Activated CD4-positive, alpha-beta memory T cell treated with anti-CD3 and anti-CD28 coated beads, Interleukin-2, amount 10 ng/mL, durations not matched to agents 7 days and 5 days (primary cell): ENCODE measurements at places on chromosomes 1 and 21. TPM values are rescaled to one million over a fixed set of nuclear protein-coding genes. Genes with fewer than 3 reads are reported as not detected.

DNA sequence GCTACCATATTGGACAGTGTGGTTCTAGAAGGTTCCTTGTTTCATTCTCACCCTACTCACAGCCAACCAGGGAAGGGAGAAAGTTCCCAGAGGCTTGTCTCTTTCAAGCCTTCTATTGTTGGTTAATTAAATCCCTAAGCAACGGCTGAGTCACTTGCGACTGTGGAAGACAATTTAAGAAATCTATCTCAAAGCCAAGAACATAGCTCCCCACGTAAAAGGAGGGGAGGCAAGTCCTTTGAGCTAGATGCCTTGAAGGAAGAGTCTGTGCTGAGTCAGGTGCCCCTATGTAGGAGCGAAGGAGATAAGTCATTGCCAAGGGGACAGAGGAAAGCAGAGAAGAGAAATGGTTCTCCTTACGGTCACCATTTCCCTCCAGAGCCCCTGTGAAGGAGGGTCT, 79.4 kb upstream of the PPP2R5A start:
- H3K4me3 ChIP-seq: no peak overlapping the region
- peaks cover 9% of the 10 kb centered on the region for H3K27me3 ChIP-seq
- DNase-seq: no peak
- H3K36me3 ChIP-seq: no peaks in the 10 kb centered on the region
- H3K27ac ChIP-seq: no peak overlapping the region

GRCh38 chr1:7299994-7300393, 471.1 kb upstream of the VAMP3 start:
- H3K27me3 ChIP-seq: peaks cover 16% of the 10 kb centered on the region
- no peaks in the 10 kb centered on the region for H3K36me3 ChIP-seq
- H3K4me3 ChIP-seq: no peak overlapping the region
- no peak overlapping the region for H3K27ac ChIP-seq
- H3K4me1 ChIP-seq: no peaks in the 10 kb centered on the region
- DNase-seq: no peak

- H3K4me1 ChIP-seq: no peaks in the 10 kb centered on the region
- no peak overlapping the region for H3K27ac ChIP-seq
- no peak overlapping the region for H3K4me3 ChIP-seq
- peaks cover 20% of the 10 kb centered on the region for H3K36me3 ChIP-seq
These were observed 103.2 kb downstream of the ATF6 start for GRCh38 chr1:161869291-161869690.

DNA sequence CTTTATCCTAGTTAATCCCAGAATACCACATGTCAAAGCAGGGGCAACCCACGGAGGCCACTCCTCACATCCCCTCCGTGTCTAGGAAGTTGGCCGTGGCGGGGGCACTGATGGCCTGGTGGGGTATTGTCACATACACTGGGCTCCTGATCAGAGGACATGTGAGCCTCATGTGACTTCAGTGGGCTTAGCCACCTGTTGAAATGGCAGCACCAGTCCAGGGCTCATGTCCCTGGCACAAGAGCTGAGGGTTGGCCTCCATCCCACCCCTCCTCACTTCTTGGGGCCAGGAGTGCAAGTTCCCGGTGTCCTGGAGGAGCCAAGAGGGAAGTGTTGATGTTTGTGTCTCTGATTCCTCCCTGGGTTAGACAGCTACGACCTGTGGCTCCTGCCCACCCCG, 313.4 kb downstream of the CAMTA1 start:
- no peak overlapping the region for H3K27ac ChIP-seq
- H3K4me1 ChIP-seq: no peaks in the 10 kb centered on the region
- H3K27me3 ChIP-seq: no peaks in the 10 kb centered on the region
- H3K4me3 ChIP-seq: no peak overlapping the region
- DNase-seq: no peak
- no peaks in the 10 kb centered on the region for H3K36me3 ChIP-seq

DNA sequence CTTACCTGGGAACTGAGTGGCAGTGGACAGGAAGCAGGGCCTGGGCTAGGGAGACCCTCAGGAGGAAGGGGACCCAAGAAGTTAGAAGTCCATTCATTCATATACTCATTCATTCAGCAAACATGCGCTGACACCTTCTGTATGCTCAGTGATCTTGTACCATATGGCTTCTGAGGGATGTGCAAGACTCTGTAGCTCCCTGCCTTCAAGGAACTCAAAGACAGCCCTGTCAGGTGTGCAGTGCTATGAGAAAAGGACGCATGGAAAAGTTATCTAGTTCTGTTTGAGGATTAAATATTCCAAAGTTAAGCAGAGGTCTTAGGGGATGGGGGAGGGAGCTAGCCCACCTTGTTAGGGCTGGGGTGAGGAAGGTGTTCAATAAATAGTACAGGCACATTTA, 12.5 kb downstream of the DMAP1 start:
- no peaks in the 10 kb centered on the region for H3K27me3 ChIP-seq
- H3K4me3 ChIP-seq: no peak overlapping the region
- peaks cover 1% of the 10 kb centered on the region for H3K36me3 ChIP-seq
- H3K4me1 ChIP-seq: peaks cover 2% of the 10 kb centered on the region
- no peak for DNase-seq

DNA sequence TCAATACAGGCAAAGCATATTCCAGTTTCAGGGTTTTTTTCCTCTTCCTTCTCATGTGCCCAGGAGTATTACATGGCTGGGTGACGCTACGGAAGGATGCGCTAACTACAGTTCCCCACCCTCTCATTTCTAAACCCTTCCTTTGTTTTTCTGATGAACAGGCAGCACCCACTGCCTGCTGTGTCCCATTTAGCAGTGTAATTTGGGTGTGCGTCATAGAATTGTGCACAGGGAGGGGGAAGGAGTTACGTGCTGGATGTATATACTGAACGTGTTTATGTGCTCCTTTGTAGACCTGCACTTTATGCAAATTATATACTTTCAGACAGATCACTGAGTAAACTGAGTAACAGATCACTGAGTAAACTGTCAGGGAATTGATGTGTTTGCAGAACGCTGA, 44.5 kb downstream of the ELAPOR1 start:
- H3K4me1 ChIP-seq: peaks cover 25% of the 10 kb centered on the region
- H3K36me3 ChIP-seq: no peaks in the 10 kb centered on the region
- no peak overlapping the region for H3K27ac ChIP-seq
- DNase-seq: no peak
- no peaks in the 10 kb centered on the region for H3K27me3 ChIP-seq

- no peak overlapping the region for H3K27ac ChIP-seq
- H3K36me3 ChIP-seq: peaks cover 72% of the 10 kb centered on the region
- H3K4me3 ChIP-seq: no peak overlapping the region
- H3K4me1 ChIP-seq: peaks cover 18% of the 10 kb centered on the region
- no peak for DNase-seq
These were observed 50.3 kb upstream of the DPH5 start for GRCh38 chr1:101075926-101076325.

GRCh38 chr1:204932573-204932909, 61.9 kb downstream of the NFASC start:
- H3K4me3 ChIP-seq: no peak overlapping the region
- no peak overlapping the region for H3K27ac ChIP-seq
- DNase-seq: no peak

DNA sequence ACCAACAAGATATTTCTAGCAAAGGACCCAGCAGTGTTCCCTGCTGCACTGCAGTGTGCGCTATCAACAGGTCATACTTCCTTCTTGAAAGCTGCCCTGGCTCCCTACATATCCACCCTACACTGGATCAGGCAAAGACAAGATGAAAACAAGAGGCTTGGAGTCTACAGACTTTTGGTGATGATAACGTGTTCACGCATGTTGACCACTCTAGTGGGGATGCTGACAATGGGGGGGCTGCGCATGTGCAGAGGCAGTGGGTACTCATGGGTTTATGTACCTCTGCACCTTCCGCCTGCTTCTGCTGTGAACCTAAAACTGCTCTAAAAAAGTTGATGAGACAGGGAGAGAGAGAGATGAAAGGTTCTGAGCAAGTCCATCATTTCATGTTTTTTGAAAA, 5.5 kb downstream of the ENO1 start:
- peak overlapping the region; percentile 99 for H3K4me3 ChIP-seq
- no peak for DNase-seq
- H3K4me1 ChIP-seq: peaks cover 77% of the 10 kb centered on the region
- peaks cover 96% of the 10 kb centered on the region for H3K36me3 ChIP-seq
- no peaks in the 10 kb centered on the region for H3K27me3 ChIP-seq

DNA sequence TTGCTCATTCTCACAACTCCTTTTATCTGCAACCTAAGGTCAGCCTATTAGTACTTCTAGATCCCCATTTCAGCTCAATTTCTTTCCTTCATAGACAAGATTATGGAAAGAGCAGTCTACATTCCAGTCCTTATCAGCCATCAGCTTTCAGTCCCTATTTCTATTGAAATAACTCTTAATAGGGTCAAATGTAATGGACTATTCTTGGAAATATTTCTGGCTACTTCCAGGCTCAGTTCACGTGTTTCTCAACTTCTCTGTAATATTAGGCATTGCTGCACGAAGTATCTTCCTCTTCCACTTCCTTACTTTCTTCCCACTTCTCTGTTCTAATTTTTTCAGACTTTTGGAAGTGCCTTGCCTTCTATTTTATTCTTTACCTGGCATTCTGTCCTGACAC, 232.9 kb upstream of the USP25 start:
- no peaks in the 10 kb centered on the region for H3K27me3 ChIP-seq
- H3K4me3 ChIP-seq: no peak overlapping the region
- H3K4me1 ChIP-seq: no peaks in the 10 kb centered on the region
- no peak for DNase-seq
- no peak overlapping the region for H3K27ac ChIP-seq
- H3K36me3 ChIP-seq: no peaks in the 10 kb centered on the region

- no peak for DNase-seq
- no peak overlapping the region for H3K4me3 ChIP-seq
- H3K27me3 ChIP-seq: peaks cover 10% of the 10 kb centered on the region
- no peak overlapping the region for H3K27ac ChIP-seq
These were observed 5.8 kb downstream of the LINGO4 start for GRCh38 chr1:151799179-151800022.

The RAB42 gene
- not detected for total RNA-seq

The SYPL2 gene
- total RNA-seq: not detected

The BEND5 gene
- total RNA-seq: 0.80 TPM

The LAMTOR5 gene
- total RNA-seq: 128 TPM

The OR2L2 gene
- 0.10 TPM for total RNA-seq

The DNAJB4 gene
- total RNA-seq: 12.9 TPM

The SPOCD1 gene
- total RNA-seq: 0.08 TPM

The ARTN gene
- 0.20 TPM for total RNA-seq
